ENCODE measurements at places on chromosomes 16 and 17.

DNA sequence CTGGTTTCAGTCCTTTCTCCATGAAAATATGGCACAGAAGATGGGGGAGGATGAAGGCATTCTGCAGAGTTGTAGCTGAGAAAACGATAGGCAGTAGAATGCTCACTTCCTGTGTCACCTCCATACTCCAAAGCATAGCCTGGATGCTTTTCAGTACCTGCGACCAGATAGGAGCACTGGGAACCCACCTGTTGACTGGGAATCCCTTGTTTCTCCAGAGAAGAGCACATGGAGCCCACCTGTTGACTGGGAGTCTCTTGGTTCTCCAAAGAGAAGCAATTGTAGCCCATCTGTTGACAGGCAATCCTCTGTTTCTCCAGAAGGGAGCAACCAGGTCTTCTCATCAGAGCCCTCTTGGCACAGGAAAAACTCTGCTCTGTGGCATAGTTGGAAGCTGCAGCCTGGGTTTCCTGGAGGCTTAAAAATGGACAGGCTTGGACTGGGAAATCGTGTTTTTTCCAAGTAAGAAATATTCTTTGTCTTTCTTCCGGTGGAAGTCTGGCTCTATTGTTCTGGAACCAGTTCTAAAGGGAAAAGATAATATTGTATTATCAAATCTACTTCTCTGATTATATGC, 13.2 kb downstream of the TERF2IP start:
- DNase-seq = no peak

DNA sequence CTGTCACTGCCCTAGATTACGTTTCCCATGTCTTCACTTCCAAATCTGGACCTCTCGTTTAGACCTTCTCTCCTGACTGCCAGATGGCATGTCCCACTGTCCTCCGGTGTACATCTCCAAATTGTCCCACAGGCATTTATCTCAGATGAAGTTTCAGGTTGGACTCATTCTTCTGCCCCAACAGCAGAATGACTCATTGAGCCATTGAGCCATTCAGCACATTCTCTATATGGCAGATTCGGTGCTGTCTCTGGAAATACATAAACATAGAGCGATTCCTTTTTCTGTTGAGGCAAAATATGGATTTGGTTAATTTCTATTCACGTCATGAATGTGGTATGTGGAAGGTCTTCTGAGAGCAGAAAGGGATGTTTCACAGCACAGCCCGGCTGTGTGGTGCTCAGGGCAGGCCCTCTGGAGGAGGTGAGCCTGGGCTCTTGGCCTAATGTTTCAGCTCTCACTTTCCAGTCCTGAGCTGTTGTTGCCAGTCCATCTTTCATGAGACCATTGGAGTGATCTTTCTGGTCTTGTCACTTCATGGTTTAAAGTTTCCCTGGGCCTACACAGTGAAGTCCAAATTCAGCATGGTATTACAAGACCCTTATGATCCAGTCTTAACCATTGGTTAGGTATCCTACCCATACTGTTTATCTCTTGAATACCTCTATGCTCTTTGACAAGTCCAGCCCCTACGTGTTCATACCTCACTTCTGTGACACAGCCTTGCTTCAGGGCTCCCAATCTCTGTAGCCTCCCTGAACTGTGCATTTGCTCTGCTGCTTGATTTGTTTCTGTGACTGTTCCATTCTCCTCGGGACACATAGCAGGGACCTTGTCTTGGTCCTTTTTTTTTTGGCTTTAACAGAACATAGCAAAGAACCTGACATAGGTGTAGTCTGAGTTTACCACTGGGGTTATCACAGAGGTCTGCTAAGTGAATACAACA, 15.9 kb downstream of the HAPSTR1 start:
- no peak for DNase-seq

DNA sequence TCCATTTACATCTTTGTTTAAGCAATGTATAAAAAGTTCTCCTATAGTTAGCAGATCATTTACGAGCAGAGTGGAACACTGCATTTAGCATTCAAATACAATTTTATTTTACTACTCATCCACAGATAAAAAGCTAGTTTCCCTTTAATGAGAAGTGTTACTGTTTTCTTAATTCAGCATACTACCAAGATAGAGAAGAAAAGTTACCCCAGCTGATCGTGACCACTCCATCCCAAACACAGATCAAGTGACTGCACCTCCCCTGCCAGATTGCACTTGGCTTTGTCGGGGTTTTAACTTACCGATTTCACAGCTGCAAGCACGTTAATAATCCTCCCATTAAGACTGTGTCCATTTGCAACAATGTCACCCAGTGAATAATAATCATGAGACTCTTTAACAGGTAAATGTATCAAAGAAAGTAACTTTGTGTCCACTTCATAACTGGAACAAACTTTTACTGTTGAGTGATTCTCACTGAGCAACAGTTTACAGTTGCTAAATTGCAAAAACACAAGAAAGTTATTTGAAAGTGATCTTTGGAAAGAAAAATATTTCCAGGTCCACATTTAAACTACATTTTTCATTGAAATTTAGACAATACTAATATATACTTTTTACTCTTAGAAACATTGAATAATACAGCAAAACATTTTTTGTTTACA, 14.4 kb downstream of the MEIOB start:
- no peak for DNase-seq

- DNase-seq = no peak
These were observed 4.9 kb downstream of the UBE2O start for GRCh38 chr17:76447931-76448652.

DNA sequence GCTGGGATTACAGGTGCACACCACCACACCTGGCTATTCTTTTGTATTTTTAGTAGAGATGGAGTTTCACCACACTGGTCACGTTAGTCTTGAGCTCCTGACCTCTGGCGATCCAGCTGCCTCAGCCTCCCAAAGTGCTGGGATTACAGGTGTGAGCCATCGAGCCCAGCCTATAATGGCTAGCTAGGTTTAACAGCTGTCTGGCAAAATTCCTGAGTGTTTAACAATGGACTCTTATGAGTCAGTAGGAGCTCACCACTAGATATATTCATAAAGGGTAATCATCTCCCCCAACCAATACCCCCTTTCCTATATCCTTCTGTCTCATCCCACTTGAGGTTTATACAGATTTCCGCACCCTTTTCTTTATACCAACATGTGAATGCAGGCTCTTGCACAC, 91.5 kb upstream of the CDH13 start:
- DNase-seq = no peak

GRCh38 chr16:2090777-2091546, 43.2 kb downstream of the TSC2 start:
- DNase-seq = peak; percentile 46

DNA sequence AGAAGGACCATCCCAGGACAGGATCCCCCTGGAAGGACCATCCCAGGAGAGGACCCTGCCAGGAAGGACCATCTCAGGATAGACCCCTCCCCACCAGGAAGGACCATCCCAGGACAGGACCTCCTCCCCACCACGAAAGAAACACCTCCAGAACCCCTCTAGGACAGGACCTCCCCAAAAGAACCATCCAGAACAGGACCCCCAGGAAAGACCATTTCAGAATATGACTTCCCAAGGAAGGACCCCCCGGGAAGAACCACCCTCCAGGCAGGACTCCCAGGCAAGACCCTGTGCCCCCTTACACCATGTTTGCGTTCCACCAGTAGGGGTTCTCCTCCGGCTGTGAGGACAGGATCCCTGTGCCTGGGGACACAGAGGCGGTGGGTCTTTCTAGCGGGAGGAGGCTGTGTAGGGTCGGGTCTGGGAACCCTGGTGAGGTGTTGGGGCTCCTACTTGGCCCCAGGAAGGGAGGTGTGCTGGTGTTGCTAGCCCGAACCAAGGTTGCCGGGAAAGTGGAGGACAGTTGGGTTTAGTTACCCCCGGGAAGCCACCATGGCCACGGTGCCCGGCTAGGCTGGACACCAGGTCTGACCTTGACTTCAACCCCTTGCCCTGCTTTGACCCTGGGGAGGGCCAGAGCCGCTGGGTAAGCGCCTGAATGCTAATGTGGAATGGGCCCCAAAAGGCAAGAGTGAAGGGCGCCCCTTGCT, 2.2 kb downstream of the NOTUM start:
- DNase-seq = no peak

DNA sequence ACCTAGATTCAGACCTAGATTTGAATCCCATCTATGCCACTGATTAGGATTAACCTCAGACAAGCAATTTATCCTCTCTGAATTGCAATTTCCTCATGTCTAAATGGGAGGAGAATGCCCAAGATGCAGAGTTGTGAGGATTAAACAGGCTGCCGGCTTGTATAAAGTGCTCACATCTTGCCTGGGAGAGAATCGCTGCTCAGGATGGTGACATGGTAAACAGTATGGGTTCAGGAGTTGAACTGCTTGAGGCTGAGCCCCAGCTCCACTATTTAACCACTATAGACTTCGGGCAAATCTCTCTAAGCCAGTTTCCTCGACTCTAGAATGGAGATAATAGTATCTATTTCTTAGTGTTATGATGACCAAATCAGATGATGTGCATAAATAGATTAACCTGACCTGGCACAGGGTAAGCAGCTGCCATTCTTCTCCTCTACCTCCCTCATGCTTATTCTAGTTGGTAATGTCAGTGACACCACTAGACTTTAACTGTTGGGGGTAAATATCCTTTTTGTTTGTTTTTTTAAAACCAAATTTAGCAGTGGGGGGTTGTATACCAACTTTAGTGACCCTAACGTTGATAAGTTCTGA, 732 bp upstream of the RPL27 start:
- no peak for DNase-seq

DNA sequence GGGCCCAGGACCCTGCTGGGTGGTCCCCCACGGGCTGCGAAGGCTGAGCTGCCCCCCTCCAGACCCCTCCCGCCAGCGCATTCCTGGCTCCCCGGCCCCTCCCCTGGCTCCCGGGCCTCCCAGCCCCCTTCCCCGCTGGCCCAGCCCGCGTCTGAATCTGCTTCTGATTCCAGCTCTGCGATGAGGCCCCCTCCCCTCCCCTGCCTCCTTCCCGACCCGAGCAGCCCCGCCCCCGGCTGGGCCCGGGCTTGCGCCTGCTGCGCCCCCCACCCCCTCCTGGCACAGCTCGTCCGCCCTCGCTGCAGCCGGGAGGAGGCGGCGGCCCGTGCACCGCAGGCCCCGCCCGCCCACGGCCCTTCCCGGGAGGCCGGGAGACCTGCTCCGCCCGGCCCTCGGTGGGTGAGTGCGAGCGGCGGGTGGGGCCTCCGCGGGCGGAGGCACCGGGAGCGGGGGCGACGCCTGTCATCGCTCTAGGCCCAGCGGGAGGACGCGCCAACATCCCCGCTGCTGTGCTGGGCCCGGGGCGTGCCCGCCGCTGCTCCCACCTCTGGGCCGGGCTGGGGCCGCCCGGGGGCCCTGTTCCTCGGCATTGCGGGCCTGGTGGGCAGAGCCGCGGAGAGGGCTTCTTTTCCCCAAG, at the start of gene NTN3:
Gene NTN3, plus strand, starts transcription at position 282 of the 637 bp plus-strand sequence. CDS start 405 bp downstream, outside the sequence.
- DNase-seq = no peak

DNA sequence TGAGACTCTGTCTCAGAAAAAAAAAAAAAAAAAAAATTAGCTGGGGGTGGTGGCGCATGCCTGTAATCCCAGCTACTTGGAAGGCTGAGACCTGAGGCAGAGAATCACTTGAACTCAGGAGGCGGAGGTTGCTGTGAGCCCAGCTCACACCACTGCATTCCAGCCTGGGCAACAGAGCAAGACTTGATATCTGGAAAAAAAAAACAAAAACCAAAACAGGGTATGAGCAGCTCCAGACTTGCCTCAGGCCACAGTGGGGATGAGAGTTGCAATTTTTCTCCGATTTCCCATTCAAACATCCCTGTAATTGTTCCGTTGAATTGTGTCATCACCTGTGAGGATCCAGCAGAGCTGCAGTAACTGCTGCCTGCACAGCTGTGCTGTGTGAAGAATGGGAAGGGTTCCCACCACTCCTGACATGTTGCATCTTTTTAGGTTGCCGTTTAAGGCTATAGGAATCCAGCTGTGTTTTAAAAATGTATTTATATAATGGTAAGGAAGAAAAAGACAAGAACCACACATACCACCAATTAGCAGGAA, 150.0 kb downstream of the VPS53 start:
- DNase-seq = no peak

- DNase-seq = no peak
These were observed at the start of gene ZPBP2 for GRCh38 chr17:39867880-39868553. TSS of gene ZPBP2 (plus strand) at chr17:39868202. CDS start at chr17:39868355, 153 bp downstream.

DNA sequence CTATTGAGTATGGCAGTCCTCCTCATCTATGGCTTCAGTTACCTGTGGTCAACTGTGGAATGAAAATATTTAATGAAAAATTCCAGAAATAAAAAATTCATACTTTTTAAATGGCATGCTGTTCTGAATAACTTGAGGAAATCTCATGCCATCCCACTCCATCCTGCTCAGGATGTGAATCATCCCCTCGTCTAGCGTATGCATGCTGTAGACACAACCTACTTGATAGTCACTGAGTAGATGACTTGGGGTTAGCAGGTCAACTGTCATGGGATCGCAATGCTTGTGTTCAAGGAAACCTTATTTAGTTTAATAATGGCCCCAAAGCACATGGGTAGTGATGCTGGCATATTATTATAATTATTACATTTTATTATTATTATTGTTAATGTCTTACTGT, 4.8 kb upstream of the VAC14 start:
- DNase-seq = peak; percentile 32

- DNase-seq = peak; percentile 73
These were observed 96.2 kb downstream of the RAP1GAP2 start for GRCh38 chr17:2892305-2892971.

- no peak for DNase-seq
These were observed 6.9 kb downstream of the C17orf67 start for GRCh38 chr17:56826611-56827414.

DNA sequence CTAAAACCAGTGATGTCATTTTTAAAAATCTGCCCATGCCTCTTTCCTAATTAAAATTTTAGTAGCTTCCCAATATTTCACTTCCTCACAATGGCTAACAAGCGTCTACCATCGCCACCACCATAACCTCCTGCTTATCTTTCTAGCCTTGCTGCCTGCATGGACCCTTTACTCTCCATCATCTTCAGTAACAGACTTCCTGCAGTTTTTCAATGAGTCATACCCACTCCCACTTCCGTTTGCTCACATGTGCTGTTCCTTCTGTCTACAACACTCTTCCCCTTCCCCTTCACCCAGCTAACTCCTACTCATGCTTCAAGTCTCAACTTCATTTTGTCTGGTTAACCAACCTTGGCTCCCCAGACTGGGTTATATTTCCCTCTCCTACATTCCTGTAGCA, 12.8 kb upstream of the SKAP1 start:
- no peak for DNase-seq

GRCh38 chr17:50095626-50096037, 481 bp downstream of the PDK2 start:
- no peak for DNase-seq

DNA sequence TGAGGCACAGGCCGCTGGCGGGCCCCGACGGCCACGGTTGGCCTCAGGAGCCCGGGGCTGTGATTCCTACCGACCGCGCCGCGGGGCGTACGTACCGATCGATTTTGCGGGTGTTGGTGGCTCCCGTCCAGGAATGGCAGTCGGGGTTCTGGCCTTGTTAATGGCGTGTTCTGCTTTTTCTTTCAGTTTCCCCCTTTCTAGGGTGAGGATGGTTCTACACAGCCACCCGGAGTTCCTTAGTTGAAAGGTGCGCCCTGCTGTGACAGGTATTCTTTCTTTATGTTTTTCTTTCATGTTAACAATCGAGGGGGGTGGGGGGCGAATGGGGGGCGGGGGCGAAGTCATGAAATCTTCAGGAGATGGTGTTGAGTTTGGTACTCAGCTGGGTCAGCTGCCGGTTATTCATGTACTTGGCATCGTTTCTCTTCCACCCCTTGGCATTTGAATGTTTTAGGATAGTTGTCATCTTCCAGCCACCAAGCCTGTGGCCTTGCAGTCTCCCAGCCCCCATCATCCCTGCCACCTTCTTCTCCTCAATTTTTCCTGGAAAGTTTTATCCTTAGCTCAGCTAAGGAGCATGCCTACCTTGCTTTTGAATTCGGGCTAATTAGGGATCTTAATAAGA, 802 bp downstream of the CYLD start:
- no peak for DNase-seq

GRCh38 chr16:65342231-65342866, 220.5 kb upstream of the CDH11 start:
- no peak for DNase-seq
